ENCODE measurements at places on chromosomes 11 and 22. TPM values are rescaled to one million over a fixed set of nuclear protein-coding genes. Genes with fewer than 3 reads are reported as not detected.

- DNase-seq = no peak
These were observed 63.4 kb downstream of the AAMDC start for GRCh38 chr11:77884186-77884828.

GRCh38 chr11:122179961-122180834 is 64.2 kb upstream of the BLID start:
- no peak for DNase-seq

DNA sequence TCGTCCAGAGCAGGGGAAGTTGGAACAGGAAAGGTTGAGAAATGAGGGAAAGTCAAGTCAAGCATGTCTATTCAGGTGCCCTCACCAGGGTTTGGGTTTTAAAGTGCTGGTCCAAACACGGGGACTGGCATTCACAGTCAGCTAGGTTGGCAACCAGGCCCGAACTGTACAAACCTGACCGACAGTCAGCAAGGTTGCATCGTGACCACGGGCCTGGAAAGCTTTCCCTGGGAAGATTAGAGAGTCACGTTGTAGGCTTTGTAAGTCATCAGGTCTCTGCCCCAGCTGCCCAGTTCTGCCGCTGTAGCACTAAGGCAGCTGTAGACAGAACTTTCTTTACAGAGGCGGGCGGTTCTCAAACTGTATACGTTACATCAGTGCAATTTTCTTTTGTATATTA is 7.4 kb downstream of the KRTAP5-10 start:
- DNase-seq = no peak

CABP4 gene
- total RNA-seq = 2.5 TPM
